Activated T-helper 2 cell treated with anti-CD3 and anti-CD28 coated beads, Interferon-gamma antibody, Interleukin-2, Interleukin-4, amounts not matched to agents 10 μg/mL and 5 μg/mL and 100 μg/mL, durations not matched to agents 14 hours and 24 hours and 36 hours (primary cell): ENCODE measurements at places on chromosomes 1 and 21. TPM values are rescaled to one million over a fixed set of nuclear protein-coding genes. Genes with fewer than 3 reads are reported as not detected.

DNA sequence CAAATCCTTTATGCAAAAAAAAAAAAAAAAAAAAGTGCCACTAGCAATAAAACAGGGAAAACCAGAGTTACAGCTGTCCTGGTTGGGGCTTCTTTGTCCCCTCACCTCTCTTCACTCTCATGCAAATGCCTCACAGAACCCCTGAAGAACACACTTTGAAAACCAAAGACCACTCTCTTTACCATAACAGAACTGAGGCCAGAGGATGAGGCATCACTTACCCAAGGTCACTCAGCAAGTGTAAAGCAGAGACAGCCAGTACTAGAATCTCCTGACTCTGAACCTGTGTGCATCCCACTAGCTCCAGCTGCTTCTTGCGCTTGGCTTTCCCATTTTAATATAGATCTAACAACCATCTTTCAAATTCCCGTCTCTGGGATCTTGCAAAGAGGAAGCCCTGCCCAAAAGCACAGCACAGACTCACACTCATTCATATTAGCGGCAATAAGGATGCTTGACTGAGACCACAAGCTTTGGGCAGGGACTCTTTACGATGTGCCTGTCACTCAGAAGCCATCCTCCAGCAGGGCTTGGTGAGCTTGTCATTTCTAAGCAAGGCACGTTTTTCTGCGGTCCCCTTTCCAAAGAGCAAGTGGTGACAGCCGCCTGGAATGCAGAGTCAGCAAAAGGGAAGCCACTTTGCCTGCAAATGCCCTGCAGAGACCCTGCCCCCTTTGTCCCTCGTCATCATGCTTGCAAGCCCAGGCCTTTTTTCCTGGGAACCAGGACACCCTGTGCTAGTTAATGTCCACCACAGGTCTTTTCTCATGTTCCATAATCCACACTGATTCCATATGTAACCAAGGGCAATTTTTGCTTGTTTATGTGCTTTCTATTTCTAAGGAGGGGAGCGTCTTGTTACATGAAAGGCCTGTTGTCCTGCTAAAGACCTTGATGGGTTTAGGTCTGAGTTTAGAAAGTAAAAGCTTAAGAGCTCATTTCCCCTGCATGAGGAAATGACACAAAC, 76.5 kb upstream of the NFIA start:
- no peak for DNase-seq
- H3K27ac ChIP-seq = no peak overlapping the region
- no peaks in the 10 kb centered on the region for H3K36me3 ChIP-seq

DNA sequence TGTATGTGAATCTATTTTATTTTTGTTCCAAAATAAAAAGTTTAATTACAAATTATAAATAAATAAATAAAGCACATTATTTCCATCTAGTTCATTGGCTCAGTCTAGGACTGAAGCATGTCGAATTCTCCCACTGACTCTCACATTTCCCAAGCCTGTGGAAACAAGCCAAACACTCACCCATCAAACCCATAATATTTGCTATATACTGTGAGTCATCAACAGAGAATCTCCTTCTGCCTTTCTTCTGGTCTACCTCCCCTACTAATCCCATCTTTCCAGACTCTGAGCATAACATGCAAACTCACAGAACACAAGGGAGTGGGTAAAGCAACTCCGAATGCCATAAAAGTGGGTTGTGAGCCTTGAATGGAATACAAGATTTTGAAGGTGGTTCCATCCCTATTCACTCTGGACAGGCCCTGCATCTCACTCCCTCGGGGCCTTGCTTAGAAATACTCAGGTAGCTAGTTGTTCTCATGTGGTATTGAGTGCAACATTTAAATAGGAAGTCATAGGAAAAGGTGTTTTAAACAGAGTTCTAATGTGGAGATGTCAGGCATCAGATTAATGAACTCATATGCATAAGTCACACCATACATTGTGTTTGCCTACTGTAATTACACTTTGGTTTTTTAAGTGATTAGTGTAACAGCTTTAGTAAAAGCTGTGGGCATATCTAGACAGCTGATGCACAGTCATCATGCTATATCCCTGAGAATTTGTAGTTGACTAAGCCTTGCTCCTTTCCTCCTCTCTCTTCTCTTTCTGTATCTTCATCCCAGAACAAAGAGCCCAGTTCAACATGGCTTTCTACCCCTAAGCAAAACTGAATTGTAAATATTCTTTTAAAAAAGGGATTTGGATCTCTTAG, 47.0 kb downstream of the F5 start:
- H3K27me3 ChIP-seq = no peaks in the 10 kb centered on the region
- no peak for DNase-seq
- no peak overlapping the region for H3K27ac ChIP-seq
- peaks cover 40% of the 10 kb centered on the region for H3K36me3 ChIP-seq
- H3K4me3 ChIP-seq = no peak overlapping the region

- H3K27ac ChIP-seq = peak overlapping the region; percentile 49
- no peak for DNase-seq
- H3K27me3 ChIP-seq = peaks cover 2% of the 10 kb centered on the region
- H3K4me3 ChIP-seq = no peak overlapping the region
Observed at GRCh38 chr1:179709841-179710329, 33.2 kb upstream of the FAM163A start.

- H3K4me1 ChIP-seq = no peaks in the 10 kb centered on the region
- no peak for DNase-seq
- no peaks in the 10 kb centered on the region for H3K27me3 ChIP-seq
Observed at GRCh38 chr1:74053407-74053806, 144.6 kb downstream of the LRRIQ3 start.

DNA sequence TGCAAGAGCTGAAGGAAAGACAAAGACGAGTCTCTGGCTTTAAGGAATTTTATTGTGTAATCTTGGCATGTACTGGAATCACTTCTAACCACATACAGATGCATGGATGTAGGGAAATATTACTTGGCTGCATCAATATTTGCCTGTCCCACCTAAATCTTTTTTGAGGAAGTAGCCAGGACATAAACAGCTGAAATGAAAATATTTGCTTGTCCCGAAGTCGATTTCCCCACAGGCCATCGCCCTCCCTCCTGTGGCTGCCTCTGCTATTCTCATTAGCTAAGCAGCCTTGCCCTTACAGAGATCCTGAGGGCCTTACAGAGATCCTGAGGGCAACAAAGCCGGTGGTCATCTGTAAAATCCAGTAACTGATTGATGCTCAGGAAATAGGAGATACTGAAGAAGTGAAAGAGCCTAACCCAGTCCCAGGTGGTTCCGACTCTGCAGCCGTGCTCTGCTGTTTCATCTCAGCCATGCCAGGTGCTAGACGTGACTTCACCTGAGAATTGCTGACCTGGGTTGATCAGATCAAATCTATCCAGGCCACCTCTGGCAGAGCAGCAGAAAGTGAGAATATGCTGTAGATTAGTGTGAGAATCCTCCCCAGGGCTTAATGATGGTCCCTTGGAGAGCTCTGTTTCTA, 25.5 kb downstream of the MAN1C1 start:
- peaks cover 23% of the 10 kb centered on the region for H3K36me3 ChIP-seq
- no peak for DNase-seq

The ERG gene
- 0.46 and 0.55 TPM in 2 replicates for total RNA-seq

DNA sequence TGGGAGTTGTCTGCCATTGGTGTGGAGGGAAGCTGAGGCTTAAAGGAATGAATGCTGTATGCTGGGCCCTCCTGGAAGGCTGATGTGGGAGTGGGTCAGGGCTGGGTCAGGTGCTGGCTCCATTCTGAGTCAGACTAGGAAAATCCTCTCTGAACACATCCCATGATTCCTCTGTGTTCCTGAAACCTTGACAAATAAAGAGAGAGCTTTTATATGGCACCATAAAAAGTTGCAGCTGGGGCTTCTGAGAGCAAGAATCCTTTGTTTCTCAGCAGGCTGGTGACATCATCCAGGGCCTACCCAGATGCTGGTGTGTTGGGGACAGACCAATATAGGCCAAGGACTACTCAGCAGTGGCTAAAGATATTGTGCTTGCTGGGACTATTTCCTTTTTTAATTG, 27.8 kb upstream of the NFASC start:
- H3K36me3 ChIP-seq = no peaks in the 10 kb centered on the region
- no peak for DNase-seq
- no peak overlapping the region for H3K27ac ChIP-seq
- H3K27me3 ChIP-seq = no peaks in the 10 kb centered on the region
- no peaks in the 10 kb centered on the region for H3K4me1 ChIP-seq

The C1QB gene
- total RNA-seq = not detected in 2 replicates

GRCh38 chr1:200901796-200902444, 7.2 kb downstream of the INAVA start:
- peaks cover 4% of the 10 kb centered on the region for H3K4me1 ChIP-seq
- peaks cover 54% of the 10 kb centered on the region for H3K27me3 ChIP-seq
- no peak overlapping the region for H3K4me3 ChIP-seq
- DNase-seq = no peak
- no peaks in the 10 kb centered on the region for H3K36me3 ChIP-seq
- no peak overlapping the region for H3K27ac ChIP-seq

The CD101 gene
- total RNA-seq = 0.18 and 0.25 TPM in 2 replicates

- H3K27ac ChIP-seq = no peak overlapping the region
- peaks cover 37% of the 10 kb centered on the region for H3K4me1 ChIP-seq
- H3K4me3 ChIP-seq = no peak overlapping the region
- peaks cover 42% of the 10 kb centered on the region for H3K36me3 ChIP-seq
- DNase-seq = no peak
- no peaks in the 10 kb centered on the region for H3K27me3 ChIP-seq
Observed at GRCh38 chr1:205597691-205598314, 34.0 kb downstream of the ELK4 start.

GRCh38 chr1:54165146-54165545, 12.3 kb upstream of the CDCP2 start:
- no peaks in the 10 kb centered on the region for H3K27me3 ChIP-seq
- H3K4me3 ChIP-seq = no peak overlapping the region
- H3K4me1 ChIP-seq = no peaks in the 10 kb centered on the region
- H3K27ac ChIP-seq = no peak overlapping the region

- no peaks in the 10 kb centered on the region for H3K27me3 ChIP-seq
- DNase-seq = peak; percentile 46
- H3K36me3 ChIP-seq = peaks cover 18% of the 10 kb centered on the region
Observed at GRCh38 chr1:38009088-38009840, 3.3 kb upstream of the UTP11 start.

DNA sequence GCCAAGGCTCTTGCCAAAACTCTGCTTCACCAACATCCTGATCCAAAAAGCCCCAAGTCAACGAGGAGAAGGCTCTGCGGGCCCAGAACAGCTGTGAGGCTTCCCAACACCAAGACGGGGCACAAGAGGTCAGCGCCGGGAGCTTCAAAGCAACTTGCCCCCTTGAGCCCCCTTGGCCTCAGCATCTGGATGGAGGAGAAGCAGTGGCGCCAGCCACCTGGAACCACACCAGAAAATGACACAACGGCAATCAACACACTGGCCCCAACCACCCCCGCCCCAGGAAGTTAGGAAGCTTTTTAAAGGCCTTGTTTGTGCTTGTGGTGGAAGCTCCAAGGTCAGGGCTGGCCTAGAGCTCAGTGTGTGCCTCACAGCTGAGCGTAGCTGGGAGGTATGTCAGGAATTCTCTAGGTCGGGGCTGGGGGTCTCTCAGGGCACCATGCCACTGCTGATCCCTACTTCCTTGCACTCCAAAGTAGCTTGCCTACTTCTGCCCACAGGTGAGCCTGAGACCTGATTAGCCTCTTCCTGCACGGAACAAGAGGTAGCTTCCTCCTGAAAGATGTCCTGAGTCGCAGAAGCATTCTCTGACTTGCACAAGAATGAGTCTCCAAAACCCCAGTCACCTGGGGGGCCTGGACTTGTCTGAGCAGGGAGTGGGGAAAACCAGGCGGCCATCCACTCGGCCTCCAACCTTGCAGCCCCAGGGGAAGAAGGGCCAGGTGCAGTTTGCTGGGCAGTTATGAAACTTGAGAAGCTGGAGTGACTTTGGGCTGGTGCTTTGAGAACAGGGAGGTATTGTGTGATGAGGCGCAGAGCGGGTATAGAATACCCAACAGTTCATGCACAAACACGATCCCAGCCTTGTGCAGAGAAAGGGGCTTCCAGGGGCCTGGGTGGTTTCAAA, 9.7 kb upstream of the SRP9 start:
- H3K27me3 ChIP-seq = peaks cover 5% of the 10 kb centered on the region
- H3K4me1 ChIP-seq = peaks cover 1% of the 10 kb centered on the region
- H3K36me3 ChIP-seq = no peaks in the 10 kb centered on the region
- no peak for DNase-seq
- H3K27ac ChIP-seq = no peak overlapping the region
- no peak overlapping the region for H3K4me3 ChIP-seq

The AVPR1B gene
- total RNA-seq = not detected in 2 replicates

GRCh38 chr1:91937613-91938012, 11.6 kb upstream of the BRDT start:
- H3K4me1 ChIP-seq = no peaks in the 10 kb centered on the region
- no peaks in the 10 kb centered on the region for H3K36me3 ChIP-seq
- H3K27me3 ChIP-seq = no peaks in the 10 kb centered on the region

DNA sequence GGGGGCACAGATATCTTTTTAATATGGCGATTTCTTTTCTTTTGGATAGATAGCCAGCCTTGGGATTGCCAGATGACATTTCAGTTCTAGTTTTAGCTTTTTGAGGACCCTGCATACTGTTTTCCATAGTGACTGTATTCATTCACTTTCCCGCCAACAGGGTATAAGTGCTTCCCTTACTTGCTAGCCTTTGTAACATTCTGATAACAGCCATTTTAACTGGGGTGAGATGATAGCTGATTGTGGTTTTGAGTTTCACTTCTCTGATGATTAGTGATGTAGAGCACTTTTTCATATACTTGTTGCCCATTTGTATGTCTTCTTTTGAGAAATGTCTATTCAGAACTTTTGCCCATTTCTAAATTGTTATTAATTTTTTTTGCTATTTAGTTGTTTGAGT, 151.9 kb downstream of the NTPCR start:
- H3K27ac ChIP-seq = no peak overlapping the region
- H3K36me3 ChIP-seq = peaks cover 21% of the 10 kb centered on the region
- no peak overlapping the region for H3K4me3 ChIP-seq
- no peak for DNase-seq
- no peaks in the 10 kb centered on the region for H3K27me3 ChIP-seq

The S100A8 gene
- total RNA-seq = not detected in 2 replicates

GRCh38 chr1:55500601-55501000, 285.4 kb upstream of the USP24 start:
- DNase-seq = no peak
- H3K36me3 ChIP-seq = no peaks in the 10 kb centered on the region
- H3K27me3 ChIP-seq = peaks cover 2% of the 10 kb centered on the region

GRCh38 chr1:26598890-26599289, 69.3 kb downstream of the RPS6KA1 start:
- peaks cover 14% of the 10 kb centered on the region for H3K4me1 ChIP-seq
- H3K27ac ChIP-seq = no peak overlapping the region
- H3K4me3 ChIP-seq = no peak overlapping the region
- no peaks in the 10 kb centered on the region for H3K36me3 ChIP-seq
- peaks cover 2% of the 10 kb centered on the region for H3K27me3 ChIP-seq
- DNase-seq = no peak

DNA sequence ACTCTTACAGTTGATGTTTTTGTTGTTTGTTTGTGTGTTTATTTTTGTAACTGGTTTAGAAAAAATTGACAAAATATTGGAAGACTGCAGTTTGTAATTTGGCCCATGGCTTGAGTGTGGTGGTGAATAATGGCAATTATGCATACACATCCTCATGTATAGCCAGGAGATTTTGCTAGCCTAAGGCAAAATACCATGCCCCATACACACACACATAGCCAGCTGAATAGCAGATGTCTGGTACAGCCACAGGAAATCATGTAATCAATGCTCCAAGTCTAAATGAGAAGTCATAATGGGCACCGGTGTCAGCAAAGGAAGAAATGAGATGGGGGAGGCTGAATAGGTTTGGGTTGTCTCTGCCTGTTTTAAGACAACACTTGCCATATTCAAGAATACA, 135.2 kb upstream of the COA6 start:
- no peak for DNase-seq
- H3K27ac ChIP-seq = no peak overlapping the region
- no peak overlapping the region for H3K4me3 ChIP-seq
- no peaks in the 10 kb centered on the region for H3K36me3 ChIP-seq
- peaks cover 2% of the 10 kb centered on the region for H3K4me1 ChIP-seq

GRCh38 chr21:17370263-17370662, 142.6 kb upstream of the CXADR start:
- no peaks in the 10 kb centered on the region for H3K27me3 ChIP-seq
- H3K36me3 ChIP-seq = no peaks in the 10 kb centered on the region
- no peak overlapping the region for H3K27ac ChIP-seq
- no peak for DNase-seq
